ENCODE measurements at places on chromosomes 16 and 17.

- no peak for DNase-seq
These were observed 41.8 kb downstream of the SCNN1B start for GRCh38 chr16:23343643-23344612.

- peak; percentile 49 for DNase-seq
These were observed 7.1 kb downstream of the TMEM97 start for GRCh38 chr17:28326114-28326513.

DNA sequence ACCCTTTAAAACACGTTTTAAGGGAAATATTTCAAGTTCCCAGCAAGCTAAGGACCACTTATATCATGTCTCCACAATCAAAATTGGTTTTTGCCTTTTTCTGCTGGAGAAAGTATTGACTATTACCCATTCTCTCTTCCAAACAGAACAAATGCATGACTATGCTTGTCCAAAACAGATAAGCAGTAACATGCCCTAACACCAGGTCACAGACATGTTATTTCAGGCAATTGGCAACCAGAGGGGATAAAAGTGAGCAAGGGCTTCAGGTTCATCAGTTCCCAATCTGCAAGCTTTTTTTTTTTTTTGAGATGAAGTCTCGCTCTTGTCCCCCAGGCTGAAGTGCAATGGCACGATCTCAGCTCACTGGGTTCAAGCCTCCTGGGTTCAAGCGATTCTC is 15.0 kb downstream of the SKA2 start:
- DNase-seq: no peak

DNA sequence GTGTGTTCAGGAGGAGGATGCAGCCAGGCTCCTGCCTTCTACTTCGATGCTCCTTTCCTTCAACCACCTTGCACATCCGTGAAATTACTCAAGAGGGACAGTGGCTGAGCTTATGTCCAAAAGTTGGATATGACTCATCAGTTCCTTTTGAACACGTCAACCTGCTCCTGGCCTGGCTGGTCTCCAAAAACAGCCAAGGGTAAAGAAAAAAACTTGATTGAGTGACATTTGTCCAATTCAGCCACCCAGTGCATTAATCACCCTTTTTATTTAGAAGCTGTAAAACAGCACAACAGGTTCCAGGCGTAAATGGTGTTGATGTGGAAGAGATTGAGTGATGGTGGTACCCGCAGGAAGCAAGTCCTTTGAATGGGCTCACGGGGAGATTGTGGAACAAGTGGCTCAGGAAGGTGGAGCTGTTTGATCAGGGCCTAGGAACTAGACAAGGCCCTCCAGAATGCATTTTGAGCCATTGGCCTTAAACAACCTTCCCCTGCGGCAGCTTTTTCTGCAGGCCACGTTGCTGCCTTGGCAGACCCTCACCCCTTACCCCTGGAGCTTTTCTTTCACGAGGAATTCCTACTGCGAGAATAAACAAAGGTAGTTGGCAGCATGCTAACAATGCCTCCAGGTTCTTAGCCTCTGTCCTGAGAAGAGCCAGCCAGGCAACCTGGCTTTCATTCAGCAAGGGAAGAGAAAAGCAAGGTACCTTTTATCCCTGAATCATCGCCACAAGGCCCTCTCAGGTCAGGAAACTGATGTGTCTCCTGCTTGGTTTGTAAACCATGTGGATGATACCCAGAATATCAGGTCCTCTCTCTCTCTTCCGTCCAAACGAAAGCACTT is 173.3 kb upstream of the CACNG5 start:
- DNase-seq: no peak

DNA sequence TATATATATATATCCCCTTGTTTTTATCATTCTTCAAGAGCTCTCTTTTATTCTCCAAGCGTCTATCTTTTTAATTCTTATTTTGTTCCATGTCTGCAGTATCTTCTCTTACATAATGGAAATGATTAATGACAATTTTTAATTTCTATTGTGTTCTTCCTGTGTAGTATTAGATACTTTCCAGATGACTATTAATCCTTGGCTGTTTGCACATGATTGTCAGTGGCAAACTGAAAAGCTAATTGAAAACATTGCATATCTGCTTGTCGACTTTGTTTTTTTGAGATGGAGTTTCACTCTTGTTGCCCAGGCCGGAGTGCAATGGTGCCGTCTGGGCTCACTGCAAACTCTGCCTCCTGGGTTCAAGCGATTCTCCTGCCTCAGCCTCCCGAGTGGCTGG is 124.7 kb downstream of the BCAS3 start:
- no peak for DNase-seq

DNA sequence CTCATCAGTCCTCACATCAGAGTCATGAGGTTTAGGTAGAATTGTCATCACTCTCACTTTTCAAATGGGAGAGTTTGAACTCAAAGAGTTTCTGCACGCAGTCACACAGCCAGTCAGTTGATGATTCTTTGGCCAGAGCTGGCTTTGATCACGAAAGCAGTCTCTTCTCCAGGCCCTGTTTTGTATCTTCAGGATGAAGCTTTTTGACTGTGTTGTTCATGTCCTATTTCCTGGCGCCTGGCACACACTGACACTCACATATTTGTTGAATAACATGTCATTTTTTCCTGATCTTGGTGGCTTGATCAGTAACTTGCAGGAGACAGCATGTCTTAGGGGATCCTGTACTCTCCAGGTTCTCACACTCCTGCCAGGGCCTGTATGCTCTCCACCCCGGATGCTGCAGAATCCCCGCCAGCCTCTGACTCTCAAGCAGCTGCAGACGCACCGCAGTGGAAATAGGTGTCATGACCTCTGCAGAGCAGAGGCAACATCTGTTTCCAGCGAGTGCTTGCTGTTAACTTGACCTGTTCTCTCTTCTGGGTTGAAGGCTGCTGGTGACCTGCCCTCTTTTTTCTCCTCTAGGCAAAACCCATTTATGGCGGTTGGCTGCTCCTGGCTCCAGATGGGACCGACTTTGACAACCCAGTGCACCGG is 33.0 kb downstream of the MPRIP start:
- DNase-seq: no peak

DNA sequence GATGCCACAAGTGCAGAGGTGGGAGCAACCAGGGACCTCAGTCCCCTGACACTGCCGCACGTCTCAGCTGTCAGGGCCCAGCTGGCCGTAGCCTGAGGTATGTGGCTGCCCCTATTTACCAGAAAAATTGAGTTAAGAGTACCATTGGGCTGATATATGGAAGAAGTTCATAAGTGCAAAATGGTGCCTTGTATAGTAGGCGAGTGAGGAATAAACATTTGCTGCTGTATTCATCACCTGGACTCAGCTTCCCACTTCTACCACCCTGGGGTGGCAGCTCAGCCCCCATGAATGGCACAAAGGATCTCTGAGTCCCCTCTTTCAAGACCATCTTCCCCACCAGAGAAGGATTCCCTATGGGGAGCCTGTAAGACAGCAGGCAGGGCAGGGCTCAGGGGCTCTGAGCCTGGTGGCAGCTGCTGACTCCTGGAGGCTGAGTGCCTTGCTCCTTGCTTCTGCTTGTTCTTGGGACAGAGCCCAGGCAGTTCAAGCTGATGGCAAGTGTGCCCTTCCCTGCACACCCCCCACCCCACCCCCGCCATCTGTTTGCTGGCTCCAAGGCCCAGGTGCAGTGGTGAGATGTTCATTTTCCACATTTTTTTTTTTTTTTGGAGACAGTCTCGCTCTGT is 29.0 kb downstream of the TRPV2 start:
- no peak for DNase-seq

GRCh38 chr17:28204751-28205150 is 114.2 kb upstream of the TMEM97 start:
- no peak for DNase-seq

GRCh38 chr17:66451188-66452149 is 149.1 kb downstream of the PRKCA start:
- no peak for DNase-seq

- DNase-seq: no peak
These were observed 610 bp downstream of the C16orf74 start for GRCh38 chr16:85750146-85750826.

DNA sequence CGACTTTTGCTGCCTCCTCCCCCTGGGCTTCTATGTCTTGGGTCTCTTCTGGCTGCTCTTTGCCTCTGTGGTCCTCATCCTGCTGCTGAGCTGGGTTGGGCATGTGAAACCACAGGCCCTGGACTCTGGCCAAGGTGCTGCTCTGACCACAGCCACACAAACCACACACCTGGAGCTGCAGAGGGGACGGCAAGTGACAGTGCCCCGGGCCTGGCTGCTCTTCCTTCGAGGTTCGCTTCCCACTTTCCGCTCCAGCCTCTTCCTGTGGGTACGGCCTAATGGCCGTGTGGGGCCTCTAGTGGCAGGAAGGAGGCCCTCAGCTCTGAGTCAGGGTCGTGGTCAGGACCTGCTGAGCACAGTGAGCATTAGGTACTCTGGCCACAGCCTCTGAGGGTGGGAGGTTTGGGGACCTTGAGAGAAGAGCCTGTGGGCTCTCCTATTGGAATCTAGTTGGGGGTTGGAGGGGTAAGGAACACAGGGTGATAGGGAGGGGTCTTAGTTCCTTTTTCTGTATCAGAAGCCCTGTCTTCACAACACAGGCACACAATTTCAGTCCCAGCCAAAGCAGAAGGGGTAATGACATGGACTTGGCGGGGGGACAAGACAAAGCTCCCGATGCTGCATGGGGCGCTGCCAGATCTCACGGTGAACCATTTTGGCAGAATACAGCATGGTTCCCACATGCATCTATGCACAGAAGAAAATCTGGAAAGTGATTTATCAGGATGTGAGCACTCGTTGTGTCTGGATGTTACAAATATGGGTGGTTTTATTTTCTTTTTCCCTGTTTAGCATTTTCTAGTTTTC is 2.3 kb downstream of the GP1BA start:
- DNase-seq: no peak

DNA sequence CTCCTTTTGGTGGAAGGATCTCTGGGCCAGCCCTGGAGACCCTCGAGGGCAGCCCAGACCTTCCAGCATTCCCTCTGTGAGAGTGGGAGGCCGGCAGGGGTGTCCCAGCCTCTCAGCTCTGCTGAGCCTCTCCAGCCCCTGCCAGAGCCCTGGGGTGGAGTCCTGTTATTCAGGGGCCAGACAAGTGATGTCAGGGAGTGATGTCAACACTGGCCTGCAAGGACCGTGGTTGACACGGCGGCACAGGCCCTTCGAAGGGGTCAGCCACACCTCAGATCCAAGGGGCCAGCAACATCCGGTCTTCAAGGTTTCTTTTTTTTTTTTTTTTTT is 231.2 kb downstream of the KATNIP start:
- DNase-seq: no peak

DNA sequence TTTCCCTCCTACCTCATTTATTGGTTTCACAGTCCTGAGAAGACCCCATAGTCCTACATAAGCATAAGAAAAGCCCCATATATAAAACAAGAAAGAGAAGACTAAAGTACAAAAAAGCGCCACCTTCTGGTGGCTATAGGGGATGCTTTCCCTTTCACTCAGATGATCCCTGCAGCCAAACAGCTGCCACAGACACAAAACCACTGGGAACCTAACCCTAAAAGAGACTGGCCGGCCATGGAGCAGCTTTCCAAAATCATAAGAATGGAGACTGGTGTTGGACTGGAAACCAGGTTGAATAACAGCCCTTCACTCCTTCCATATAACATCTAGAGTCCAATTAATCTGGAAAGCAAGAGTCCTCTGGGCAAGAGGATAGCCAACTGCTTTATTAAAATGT is 11.4 kb downstream of the DYNC1LI2 start:
- no peak for DNase-seq

DNA sequence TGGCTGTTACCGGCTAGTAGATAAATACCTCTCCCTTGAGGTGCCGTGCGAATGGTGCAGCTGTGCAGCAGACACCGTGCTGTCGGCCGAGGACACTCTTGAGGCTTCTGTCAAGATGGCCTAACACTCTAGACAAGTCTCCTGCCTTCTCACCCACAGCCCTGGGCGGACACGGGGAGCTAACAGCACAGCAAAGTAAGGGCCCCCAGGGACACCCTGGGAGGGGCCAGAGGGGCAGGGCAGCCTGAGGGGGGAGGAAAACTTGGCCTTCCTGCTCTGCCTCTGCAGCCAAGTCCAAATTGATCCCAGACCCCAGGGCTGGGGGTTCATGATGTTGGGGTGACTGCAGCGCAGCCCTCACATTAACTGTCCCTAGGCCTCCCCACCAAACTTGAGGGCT is 210.2 kb downstream of the RPTOR start:
- DNase-seq: no peak

GRCh38 chr17:49381033-49381432 is 19.0 kb upstream of the ZNF652 start:
- no peak for DNase-seq
